ENCODE measurements at places on chromosomes 12 and 14. TPM values are rescaled to one million over a fixed set of nuclear protein-coding genes. Genes with fewer than 3 reads are reported as not detected.

IL23A gene
- total RNA-seq, result 1.5 TPM

RNASE3 gene
- total RNA-seq, result not detected

SERPINA10 gene
- not detected for total RNA-seq

POTEM gene
- total RNA-seq, result not detected

- H3K4me3 ChIP-seq, result no peak overlapping the region
- H3K36me3 ChIP-seq, result no peaks in the 10 kb centered on the region
- H3K4me1 ChIP-seq, result no peaks in the 10 kb centered on the region
- DNase-seq, result no peak
- H3K27me3 ChIP-seq, result no peaks in the 10 kb centered on the region
Measured at GRCh38 chr12:131511803-131512561, 198.9 kb upstream of the SFSWAP start.

DNA sequence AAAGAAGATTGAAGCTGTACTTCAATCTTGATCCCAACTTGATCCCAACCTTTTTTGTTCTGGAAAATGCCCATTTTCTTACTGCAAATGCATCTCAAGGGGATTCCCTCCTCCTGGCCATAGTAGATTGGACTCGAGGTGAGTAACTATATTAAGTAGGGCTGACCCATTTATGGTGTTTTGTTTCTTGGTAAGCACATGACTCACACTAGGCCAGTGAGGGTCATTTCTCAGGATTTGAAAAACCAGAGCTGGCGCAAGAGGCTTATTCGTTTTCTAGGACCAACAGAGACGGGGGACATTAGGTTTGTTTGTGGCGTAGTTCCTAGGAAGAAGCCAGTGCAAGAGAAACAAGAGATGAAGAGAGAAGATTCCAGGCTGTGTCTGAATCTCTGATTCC, 51.4 kb downstream of the MRPL42 start:
- no peak overlapping the region for H3K4me3 ChIP-seq
- no peaks in the 10 kb centered on the region for H3K27me3 ChIP-seq
- H3K27ac ChIP-seq, result no peak overlapping the region
- no peaks in the 10 kb centered on the region for H3K4me1 ChIP-seq

- no peak for DNase-seq
- no peak overlapping the region for H3K4me3 ChIP-seq
Measured at GRCh38 chr12:42729535-42729900, 140.0 kb upstream of the PRICKLE1 start.

- H3K4me3 ChIP-seq, result no peak overlapping the region
- 0 out of 2 replicates have a peak, but pooled peaks cover 3% of the 10 kb centered on the region for H3K36me3 ChIP-seq
- H3K27ac ChIP-seq, result no peak overlapping the region
- no peaks in the 10 kb centered on the region for H3K4me1 ChIP-seq
Measured at GRCh38 chr14:55136241-55136640, 7.2 kb downstream of the LGALS3 start.

GRCh38 chr12:5921966-5922899, 22.8 kb downstream of the ANO2 start:
- H3K4me3 ChIP-seq, result no peak overlapping the region
- H3K27me3 ChIP-seq, result no peaks in the 10 kb centered on the region
- peaks cover 3% of the 10 kb centered on the region for H3K36me3 ChIP-seq

- H3K27ac ChIP-seq, result no peak overlapping the region
- H3K4me3 ChIP-seq, result no peak overlapping the region
- H3K36me3 ChIP-seq, result no peaks in the 10 kb centered on the region
- no peaks in the 10 kb centered on the region for H3K27me3 ChIP-seq
- no peak for DNase-seq
Measured at GRCh38 chr14:33081259-33081658, 142.6 kb downstream of the NPAS3 start.

DNA sequence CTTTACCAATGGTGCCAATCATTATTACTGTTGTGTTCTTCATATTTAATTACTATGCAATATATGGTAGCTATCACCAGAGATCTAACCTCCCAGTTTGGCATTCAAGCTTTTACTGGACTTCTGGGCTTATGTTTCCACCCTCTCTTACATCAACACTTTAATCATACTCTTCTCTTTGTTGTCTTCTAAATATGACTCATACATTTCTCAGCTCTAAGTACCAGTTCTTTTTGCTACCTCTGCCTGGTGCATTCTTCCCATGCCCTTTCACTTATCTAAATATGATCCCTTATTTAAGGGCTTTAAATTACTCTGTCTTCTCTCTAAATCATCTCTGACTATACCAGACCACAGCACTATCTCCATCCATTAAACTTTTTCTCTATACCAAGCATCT, 246.1 kb upstream of the CCDC196 start:
- no peaks in the 10 kb centered on the region for H3K36me3 ChIP-seq
- H3K27me3 ChIP-seq, result no peaks in the 10 kb centered on the region
- no peak for DNase-seq
- H3K27ac ChIP-seq, result no peak overlapping the region

DNA sequence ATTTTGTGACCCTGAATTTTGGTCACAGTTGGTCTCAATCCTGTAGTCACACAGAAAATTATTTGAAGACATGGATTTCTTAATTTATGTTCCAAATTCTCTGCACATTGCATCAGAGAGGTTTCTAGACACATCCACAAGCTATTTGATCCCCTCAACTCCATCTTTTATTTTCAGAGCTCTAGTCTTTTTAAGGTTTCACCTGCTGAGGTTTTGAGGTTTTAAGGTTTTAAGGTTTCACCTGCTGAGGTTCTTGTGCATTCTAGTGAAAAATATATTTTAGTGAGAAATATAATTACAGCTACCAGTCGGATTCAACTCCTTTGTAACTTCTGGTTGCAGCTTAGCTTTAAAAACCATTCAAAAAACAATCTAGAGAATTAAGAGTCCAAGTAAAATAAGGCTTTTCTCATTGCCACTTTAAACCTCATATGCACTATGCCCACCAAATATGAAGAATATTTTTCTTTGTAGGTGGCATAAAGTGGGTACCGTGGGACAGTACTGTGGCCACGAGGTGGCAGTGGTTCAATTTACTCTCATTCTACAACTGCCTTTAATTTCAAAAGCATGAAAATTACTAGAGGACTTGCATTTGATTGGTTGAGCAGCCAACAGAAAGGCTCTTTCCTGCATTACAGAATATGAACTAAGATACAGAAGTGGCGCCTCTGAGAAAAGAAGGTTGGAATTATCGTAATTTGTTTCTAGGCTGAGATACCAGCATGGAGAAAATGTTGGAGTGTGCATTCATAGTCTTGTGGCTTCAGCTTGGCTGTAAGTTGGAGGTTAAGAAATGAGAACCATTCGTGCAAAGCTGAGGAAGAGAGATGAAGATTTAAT, 366.5 kb upstream of the OR4E1 start:
- no peaks in the 10 kb centered on the region for H3K36me3 ChIP-seq
- H3K4me1 ChIP-seq, result no peaks in the 10 kb centered on the region
- no peak overlapping the region for H3K4me3 ChIP-seq
- no peaks in the 10 kb centered on the region for H3K27me3 ChIP-seq
- H3K27ac ChIP-seq, result no peak overlapping the region
- no peak for DNase-seq

- DNase-seq, result no peak
- no peak overlapping the region for H3K4me3 ChIP-seq
- H3K36me3 ChIP-seq, result no peaks in the 10 kb centered on the region
- no peaks in the 10 kb centered on the region for H3K4me1 ChIP-seq
Measured at GRCh38 chr14:86541972-86542371, 1012.0 kb downstream of the FLRT2 start.
